Mesenteric fat pad (tissue), 1 donor: ENCODE measurements at places on chromosomes 4 and X. TPM values are rescaled to one million over a fixed set of nuclear protein-coding genes. Genes with fewer than 3 reads are reported as not detected.

DNA sequence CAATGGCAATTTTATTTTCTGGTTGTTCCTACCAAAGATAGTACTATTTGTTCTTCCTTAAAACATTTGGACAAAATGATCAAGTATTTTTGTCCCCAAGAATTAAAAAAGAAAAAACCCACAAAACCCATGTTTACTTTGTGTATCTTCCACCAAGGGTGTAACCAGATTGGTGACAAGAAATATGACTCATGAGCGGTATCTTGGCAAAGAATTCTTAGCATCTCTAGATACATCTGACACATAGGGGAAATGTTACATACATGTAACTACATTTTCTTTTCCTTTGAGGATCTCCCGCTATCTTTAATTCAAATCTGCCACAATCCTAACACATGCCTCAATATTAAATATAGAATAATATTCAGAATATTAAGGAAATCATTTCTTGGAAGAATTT lies 78.7 kb downstream of the WDFY3 start:
- no peak for DNase-seq

DNA sequence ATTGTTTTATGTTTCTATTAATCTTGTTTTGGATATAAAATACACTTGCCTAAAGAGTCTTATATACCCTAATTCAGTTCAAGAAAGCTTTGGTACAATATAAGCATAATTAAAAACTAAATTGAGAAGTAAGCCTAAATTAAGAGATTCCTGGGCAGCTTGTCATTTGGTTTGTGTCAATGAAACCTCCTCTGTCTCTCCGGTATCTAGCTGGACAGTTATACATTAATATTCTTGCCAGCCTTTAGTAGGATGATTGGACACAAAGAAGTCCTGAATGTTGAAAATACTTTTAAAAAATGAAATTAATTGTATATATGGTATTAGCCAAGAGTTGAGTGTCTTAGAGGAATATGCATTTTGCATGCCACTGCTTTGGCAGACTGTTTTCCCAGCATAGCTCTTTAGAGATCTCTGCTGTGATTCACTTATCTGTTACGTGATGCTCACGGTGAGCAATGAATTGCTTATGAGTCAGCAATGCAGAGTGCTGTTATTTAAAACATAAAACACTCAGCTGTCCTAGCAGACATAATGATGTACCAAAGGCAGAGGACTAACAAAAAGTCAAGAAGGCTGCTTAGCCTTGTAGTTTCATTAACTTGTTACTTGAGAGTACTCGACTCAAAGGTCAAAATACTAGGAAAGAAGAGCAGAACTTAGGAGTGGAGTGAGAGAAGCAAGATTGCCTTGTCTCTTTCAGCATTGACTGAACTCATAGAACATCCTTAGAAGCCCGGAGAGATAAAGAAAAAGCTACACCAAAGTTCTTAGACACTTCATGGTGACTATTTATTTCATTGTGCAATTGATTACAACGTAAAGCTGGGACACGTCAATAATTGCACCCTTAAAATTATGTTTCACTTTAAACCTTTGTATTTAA lies 1296.1 kb upstream of the PCDH7 start:
- no peak for DNase-seq

DNA sequence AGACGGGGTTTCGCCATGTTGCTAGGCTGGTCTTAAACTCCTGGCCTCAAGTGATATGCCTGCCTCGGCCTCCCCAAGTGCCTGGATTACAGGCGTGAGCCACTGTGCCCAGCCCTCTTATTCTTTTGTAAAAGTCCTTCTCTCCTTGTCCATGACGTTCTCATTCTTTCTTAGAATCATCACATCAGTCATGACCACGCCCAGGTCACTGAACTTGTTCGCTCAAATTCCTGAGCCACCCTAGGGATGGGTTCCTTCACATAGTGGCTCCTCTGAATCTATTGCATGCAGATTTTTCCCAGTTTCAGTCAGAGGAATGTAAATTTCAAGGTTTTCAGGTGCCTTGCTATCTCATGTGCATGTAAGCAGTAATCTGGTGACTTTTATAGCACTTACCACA lies 15.7 kb downstream of the JADE1 start:
- DNase-seq = no peak

- no peak for DNase-seq
These were observed 230.3 kb upstream of the ARHGAP24 start for GRCh38 chr4:85244638-85245037.

GRCh38 chr4:81019006-81019405 lies 11.5 kb upstream of the BMP3 start:
- no peak for DNase-seq

- DNase-seq = no peak
These were observed 216.2 kb downstream of the HS6ST2 start for GRCh38 chrX:132742246-132742645.

- DNase-seq = no peak
These were observed 1297.7 kb downstream of the C4orf33 start for GRCh38 chr4:130393642-130394041.

Gene NXF2
- not detected for total RNA-seq

DNA sequence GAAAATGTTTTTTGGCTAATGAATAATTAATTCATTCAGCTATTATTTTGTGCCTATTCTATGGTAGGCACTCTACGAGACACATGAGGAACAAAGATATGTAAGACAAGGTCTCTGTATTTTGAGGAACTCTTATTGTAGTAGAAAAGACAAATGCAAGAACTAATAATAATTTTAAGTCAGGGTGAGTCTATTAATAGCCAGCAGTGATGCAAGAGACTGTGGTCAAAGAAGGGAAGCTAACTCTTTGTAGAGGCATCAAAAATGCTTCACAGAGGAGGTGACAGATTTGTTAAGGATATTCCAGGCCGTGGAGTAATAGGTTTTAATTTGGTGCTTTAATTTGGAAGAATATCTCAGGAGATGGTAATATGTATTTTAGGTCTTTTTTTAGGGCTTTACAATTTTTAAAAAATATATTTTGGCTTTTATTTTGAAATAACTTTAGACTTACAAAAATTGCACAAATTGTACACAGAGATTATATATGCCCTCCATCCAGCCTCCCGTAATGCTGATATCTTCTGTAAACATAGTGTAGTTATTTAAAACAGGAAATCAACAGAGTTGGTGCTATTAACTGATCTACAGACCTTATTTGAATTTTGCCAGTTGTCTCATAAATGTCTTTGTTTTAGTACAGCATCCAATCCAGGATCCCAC lies 48.1 kb downstream of the DCLK2 start:
- no peak for DNase-seq

DNA sequence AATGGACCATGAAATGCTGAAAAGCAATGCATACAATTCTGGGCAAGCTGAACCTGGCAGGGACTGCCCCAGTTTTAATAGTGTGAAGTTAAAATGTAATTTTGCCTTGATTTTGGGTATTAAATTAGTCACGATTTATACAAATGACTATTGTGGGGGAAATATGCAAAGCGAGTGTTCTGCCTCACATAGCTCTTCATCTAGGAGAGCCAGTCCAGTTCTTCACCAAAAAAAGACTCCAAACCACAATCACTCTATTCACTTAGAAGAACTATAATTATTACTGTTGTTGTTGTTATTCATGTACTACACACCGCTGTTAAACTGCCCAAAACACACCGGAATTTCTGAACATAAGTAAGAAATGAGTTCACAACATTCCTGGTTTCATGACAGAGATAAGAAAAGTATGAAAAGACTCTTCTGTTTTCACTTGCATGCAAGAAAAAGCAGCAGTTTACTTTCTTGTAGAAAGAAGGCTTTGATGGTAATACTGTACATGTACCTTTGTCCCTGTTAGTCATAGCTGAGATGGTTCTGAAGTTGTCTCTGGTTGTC lies 101.9 kb downstream of the QRFPR start:
- DNase-seq = no peak

- DNase-seq = no peak
These were observed 792 bp downstream of the ADRA2C start for GRCh38 chr4:3766785-3767569.

Gene MGARP
- total RNA-seq = 0.39 TPM

DNA sequence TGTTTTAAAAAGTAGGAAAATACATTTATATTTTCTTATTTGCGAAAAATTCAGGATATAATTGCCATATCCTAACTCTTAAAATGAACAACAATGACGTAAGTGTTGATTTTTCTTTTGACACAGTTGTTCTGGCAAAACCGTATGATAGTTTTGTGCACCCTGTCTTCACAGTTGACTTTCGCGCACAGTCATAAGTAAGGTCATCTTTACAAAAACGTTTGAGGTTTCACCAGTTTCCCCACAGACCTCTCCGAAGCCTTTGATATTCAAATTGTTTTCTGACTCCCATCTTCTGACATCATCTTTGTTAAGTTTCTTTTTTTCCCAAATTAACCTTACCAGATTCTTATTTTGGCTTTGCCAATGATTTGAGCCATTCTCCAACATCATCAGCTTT lies 48.1 kb upstream of the ATXN3L start:
- no peak for DNase-seq

Gene CNKSR2
- total RNA-seq = 0.80 TPM

Gene GABRQ
- not detected for total RNA-seq

DNA sequence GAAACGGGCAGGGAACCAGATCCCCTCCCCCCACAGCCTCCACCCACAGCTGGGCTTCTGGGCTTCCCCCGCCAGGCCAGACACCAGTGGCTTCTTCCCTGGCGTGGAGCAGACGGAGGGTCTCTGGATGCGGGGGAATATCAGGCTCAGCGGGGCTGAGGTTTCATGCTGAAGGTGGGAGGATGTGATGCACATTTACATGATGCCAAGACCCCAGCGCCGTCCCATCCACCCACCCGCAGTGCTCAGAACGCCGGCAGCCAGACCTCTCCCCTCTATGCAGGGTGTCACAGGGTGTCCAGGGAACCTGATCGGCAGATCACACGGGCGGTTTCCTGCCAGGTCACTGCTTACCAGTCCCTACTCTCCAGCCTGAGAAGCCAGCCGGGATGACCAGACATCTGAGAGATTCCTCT lies 12.8 kb upstream of the TNIP2 start:
- no peak for DNase-seq

GRCh38 chr4:44494810-44495701 lies 46.4 kb upstream of the KCTD8 start:
- DNase-seq = no peak

Gene RPS6KA6
- total RNA-seq = 0.39 TPM

GRCh38 chr4:30605616-30606190 lies 114.5 kb upstream of the PCDH7 start:
- no peak for DNase-seq

DNA sequence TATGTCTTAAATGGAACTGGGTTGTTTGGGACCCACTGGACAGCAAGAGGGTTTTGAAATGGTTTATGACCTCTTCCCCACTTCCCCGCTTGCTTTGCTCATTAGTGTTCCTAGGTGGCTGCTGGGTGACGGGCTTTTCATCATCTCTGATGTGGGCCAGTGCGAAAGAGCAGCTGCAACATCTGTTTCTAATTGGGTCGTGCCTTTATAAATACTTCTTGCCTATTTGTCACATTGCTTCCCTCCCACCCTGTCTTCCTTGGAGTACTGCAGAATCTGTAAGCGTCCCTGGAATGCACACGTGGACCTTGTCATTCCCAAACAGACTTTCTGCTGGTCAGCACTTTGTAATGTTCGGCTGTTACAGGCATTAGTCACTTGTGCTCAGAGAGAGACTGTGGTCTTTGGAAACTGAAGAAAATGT lies 35.2 kb downstream of the SEPTIN11 start:
- no peak for DNase-seq

GRCh38 chr4:164501074-164501473 lies 252.9 kb upstream of the SMIM31 start:
- no peak for DNase-seq

DNA sequence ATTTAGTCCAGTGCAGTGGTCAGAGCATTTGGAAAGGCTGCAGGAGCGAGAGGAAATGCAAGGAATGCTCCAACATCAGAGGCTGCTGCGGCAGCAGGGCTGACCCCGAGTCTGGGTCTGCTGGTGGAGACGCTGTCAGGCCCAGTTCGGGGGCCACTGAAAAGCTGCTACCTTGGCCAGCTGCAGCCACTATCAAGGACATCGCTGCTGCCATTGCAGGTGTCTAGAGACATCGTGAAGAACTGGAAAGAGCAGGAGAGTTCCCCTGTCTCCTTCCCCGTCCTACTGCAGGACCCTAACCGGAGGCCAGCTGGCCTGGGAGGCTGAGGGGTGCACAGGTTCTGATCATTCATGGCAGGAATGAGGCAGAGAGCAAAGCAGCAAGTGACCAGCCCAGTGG lies 29.5 kb upstream of the GPR78 start:
- peak; percentile 57 for DNase-seq

GRCh38 chrX:72270316-72270866 lies 6.7 kb downstream of the RPS4X start:
- no peak for DNase-seq

GRCh38 chr4:156889616-156890594 lies 81.7 kb downstream of the PDGFC start:
- DNase-seq = no peak

- DNase-seq = no peak
These were observed 31.6 kb downstream of the RAPGEF2 start for GRCh38 chr4:159134429-159134828.

- no peak for DNase-seq
These were observed 973.9 kb upstream of the POU3F4 start for GRCh38 chrX:82534086-82534597.
